Keratinocyte (primary cell): ENCODE measurements at places on chromosomes 5 and 9.

- DNase-seq = no peak
Measured at GRCh38 chr9:118463419-118463818, 759.2 kb downstream of the TLR4 start.

- DNase-seq = no peak
Measured at GRCh38 chr9:14846871-14847311, 63.3 kb downstream of the FREM1 start.

GRCh38 chr5:107184871-107185270 is 485.9 kb downstream of the EFNA5 start:
- no peak for DNase-seq

GRCh38 chr9:127140181-127140580 is 17.7 kb upstream of the ANGPTL2 start:
- DNase-seq = no peak

- no peak for DNase-seq
Measured at GRCh38 chr5:124260921-124261515, 485.4 kb downstream of the ZNF608 start.

DNA sequence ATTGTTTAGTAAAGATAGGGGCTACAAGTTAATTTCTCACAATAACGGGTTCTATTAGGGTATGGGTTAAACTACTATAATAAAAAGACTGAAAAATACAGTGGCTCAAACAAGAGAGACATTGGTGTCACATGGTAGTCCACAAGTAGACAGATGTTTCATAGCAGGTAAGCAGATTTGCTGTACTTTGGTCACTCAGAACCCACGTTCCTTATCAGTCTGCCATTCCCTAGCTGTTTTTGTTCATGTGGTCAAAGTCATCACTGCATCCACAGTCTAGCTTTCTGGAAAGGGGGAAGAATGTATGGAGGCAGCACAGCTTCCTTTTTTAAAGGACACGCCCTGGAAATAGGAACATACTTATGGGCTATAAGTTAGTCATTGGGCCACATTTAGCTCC is 73.0 kb downstream of the SLC12A2 start:
- DNase-seq = no peak

DNA sequence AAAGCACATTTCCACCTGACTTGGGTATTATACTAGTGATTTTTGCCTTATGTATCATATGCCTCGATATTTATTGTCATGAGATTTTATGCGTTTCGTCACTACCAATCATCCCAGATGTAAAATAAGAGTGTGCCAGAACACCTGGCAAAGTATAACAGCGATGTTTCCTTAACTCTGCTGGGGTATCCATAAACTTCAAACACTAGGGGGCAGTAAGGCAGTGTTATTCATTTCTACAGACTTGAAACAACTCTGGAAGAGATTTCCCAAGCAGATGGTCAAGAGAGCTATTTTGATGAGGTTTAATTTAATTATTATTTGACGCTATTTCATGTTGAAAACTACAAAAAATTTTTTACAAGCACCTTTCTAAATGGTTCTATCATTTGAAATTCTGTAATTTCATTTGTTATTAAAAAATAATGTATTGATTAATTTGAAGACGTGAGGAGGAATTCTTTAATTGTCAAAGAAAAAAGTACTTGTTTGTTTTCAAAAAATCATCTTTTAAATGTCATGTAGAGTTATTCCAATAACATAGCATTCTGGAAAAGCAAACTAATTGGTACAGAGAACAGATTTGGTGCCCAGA is 388.5 kb upstream of the CTNND2 start:
- no peak for DNase-seq

- no peak for DNase-seq
Measured at GRCh38 chr9:71664566-71664965, 103.7 kb downstream of the CEMIP2 start.

DNA sequence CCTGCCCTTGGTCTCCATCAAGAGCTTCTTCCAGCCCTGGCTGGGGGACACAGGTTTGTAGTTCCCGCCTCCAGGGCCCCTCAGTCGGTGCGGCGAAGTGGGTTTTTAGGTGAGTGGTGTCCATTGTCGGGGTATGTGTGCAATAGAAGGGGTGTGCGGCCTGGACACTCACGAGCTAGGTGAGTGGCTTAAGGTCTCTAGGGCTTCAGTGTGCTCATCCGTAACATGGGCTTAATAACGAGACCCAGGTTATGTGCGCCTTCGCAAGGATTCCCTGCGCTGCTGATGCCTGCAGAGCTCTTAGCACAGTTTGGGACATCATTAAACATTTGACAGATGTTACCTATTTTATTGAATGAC is 656 bp downstream of the CEP78 start:
- DNase-seq = no peak

GRCh38 chr5:64690417-64691151 is at the start of gene SHISAL2B:
Gene SHISAL2B (plus strand): TSS chr5:64690503. CDS start chr5:64690624, 121 bp downstream.
- no peak for DNase-seq

GRCh38 chr9:71767163-71767775 is 1.0 kb downstream of the CEMIP2 start:
- DNase-seq = no peak

DNA sequence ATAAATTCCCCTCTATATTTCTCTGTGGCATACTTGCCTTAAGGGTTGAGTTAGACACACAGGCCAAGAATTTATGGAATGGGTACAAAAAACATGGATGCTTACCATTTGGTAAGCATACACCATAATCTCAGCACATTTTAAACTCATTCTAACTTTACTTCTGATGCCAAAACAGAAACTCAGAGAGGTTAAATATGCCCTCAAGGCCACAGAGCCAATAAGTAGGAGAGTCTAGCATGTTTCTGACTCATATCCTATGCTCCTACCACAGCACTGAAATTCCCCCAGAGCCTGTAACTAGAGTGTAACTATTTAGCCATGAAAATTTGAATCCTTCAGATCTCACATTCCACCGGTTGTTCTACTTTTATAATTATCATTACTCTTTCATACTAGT is 559.7 kb downstream of the ACTL7B start:
- DNase-seq = no peak

GRCh38 chr9:2477755-2478154 is 143.8 kb upstream of the VLDLR start:
- DNase-seq = no peak

DNA sequence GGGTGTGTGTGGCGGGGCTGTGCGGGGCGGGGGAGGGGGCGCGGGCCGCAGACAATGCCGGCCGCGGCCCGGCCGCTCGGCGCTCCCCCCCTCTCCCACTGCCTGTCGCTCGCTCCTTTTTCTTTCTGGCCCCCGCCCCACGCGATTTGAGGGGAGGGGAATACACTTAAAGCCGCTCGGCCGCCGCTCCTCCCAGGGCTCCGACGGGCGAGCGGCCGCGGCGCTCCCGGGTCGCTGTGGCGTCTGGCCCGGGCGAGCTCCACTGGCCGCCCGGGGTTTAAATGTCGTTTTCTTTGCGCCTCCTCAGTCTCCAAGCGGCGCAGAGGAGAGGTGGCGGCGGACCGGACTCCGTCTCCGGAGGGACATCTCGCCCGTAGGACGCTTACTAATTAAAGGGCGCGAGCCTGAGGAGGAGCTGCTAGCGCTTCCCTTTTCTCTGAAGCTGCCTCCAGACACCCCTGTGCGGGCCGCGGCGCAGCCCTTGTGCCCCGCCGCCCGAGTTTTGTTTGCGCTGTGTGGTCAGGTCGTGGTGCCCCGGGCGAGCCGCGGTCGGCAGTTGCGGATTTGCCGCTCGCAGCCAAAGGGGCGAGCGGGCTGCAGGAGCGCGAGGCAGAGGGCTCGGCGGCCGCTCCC is 1.4 kb downstream of the ZSWIM6 start:
- DNase-seq = no peak

DNA sequence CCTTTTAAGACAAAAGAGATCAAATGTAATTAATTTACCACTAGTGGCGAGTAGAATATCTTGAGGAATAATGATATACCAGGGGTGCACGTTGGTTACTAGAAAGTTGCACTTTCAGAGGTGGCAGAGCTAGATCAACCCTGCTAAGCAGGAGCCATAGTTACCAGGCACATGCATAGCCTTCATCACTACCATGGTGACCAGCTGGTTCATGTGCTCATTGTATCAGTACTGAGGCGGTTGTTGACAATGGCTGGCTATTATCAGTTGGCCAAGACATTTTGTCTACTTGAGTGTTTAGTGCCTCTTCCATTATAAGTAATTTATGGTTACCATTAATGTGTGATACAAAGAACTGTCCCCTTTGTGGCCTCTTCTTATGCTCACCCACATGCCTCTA is 201.2 kb downstream of the FGF10 start:
- DNase-seq = no peak

- no peak for DNase-seq
Measured at GRCh38 chr9:102514541-102514940, 480.6 kb upstream of the CYLC2 start.

DNA sequence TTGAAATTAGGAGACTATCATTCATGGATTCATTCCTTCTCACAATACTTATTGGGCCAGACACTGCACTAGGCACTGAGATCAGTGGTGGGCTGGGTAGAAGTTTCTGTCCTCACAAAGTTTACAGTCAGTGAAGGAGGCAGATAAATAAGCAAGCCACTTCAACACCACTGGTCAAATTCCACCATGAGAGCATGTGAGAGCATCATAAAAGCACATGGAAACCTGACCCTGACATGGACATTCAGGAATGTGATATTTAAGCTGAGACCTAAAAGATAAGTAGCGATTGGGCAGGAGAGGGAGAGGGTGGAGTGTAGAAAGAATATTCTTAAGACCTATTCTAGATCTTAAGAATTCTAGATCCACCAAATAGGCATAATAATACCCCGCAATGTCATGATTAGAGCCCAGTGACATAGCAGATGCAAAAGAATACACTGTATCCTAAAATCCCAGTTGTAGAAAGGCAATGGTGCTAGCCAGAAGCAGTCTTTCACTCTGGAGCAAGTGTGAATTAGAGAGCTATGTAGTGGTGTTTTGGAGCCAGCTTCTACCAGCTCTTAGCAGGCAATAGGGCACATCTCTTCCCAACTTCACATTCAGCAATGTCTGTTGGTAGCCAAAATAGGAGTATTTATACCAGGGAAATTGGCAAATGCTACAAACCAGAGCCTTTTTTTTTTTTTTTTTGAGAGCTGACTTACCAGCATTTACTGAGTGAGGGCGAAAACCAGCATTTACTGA is 46.4 kb downstream of the SH3RF2 start:
- no peak for DNase-seq

DNA sequence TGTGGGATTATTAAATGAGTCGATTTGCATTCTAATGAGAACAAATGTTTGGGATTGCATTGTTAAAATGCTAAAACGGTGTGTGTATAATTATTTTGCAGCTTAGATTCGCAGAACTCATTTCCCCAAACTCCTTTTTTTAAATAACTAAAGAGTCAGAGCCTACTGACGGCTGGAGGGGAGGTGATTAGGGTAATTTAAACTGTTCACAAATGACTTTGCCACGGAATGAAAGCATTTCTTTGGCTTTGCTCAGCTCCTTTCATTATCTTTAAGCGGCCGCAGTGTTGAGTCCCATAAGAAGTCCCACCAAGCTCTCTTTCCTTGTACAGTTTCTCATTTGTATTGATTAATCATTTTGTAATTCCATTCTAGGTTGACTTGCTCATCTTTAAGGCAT is 1632.8 kb downstream of the MAT2B start:
- DNase-seq = no peak

GRCh38 chr9:77987880-77988525 is 43.6 kb downstream of the GNAQ start:
- DNase-seq = no peak

DNA sequence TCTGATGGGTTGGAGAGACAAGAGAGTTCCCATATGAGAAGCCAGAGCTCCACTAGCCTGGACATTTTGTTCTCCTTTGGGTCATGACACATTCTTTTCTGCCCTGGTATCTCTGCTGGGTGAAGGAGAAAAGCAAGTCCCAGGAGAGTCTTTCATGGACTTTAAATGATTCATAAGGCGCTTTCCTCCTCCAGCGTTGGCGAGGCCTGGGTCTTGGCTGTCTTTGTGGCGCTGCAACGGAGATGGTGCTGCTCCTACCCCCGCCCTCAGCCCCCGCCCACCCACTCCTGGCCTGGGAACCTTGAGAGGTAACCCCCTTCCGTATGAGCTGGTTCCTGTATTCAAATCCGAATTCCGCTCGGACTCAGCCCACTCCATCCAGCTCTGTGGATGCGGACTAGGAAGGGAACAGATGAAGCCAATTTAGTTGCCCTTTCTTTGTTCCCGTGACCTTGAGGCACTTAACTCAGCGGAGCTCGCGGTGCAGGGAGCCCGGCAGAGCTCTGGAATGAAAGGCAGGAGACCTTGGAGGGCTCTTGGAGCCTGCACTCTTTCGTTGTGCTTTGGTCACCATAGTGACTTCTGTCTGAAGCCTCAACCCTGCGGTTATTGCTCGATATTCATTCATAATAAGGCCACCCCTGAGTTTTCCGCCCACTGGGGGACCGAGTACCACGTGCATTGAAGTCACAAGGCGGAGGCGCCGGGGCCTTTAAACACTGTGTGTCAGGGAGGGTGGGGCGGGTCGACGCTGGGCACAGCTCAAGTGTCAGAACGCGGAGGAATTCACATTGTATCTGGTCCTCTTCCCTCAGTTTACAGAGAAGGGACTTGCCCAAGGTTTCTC is 14.0 kb upstream of the PWWP2A start:
- DNase-seq = no peak

GRCh38 chr5:167063788-167064187 is 1227.7 kb upstream of the WWC1 start:
- DNase-seq = no peak

DNA sequence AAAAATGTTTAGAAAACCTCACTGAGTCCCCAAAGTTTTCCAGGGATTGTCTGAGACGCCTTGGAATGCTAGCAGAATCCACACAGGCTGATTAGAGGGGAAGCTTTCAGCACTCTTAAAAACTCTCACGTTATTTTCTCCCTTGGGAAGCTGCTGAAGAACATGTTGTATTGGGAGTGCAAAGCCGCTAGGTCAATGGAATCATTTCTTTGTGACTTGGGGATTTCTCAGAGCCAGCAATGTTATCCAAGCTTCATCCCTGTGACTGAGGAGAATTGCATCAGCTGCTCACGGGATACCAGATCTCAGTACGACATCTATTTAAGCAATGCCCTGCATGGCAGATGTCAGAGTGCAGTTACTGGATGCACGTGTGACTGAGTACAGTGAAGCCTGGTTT is 426.4 kb upstream of the MPDZ start:
- no peak for DNase-seq

DNA sequence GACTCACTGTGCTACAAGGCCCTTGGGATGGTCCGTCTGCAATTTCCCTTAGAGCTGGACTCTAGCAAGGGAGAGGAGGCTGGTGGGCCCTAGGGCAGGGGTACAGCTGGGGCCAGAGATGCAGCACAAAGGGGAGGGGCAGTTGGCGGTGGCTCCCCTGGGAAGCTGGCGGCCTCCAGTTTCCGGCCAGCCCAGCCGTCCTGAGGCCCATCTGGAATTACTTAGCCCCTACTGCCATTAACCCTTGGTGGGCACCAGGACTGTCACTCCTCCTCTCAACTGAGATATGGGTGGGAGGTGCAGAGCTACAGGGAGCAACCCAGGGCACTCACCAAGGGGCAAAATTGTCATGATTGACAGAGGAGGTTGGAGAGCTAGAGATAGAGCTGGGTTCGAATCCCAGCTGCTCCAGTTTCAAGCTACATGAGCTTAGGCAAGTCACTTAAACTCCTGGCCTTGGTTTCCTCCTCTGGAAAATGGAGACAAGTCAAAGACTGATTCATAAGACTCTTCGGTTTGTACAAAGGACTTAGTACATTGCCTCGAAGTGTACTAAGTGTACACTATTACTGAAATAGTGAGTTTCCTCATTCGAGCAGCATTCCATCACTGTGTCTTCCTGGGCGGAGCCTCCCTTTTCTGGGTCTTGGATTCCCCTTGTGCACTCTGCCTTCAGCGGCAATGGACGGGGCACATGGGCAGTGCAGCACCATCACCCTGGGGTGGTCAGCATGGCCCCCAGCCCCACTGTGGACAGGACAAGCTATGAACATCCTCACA is 2.7 kb upstream of the PDGFRB start:
- no peak for DNase-seq
